Pulmonary artery endothelial cell (primary cell): ENCODE measurements at places on chromosomes 1 and 21. TPM values are rescaled to one million over a fixed set of nuclear protein-coding genes. Genes with fewer than 3 reads are reported as not detected.

DNA sequence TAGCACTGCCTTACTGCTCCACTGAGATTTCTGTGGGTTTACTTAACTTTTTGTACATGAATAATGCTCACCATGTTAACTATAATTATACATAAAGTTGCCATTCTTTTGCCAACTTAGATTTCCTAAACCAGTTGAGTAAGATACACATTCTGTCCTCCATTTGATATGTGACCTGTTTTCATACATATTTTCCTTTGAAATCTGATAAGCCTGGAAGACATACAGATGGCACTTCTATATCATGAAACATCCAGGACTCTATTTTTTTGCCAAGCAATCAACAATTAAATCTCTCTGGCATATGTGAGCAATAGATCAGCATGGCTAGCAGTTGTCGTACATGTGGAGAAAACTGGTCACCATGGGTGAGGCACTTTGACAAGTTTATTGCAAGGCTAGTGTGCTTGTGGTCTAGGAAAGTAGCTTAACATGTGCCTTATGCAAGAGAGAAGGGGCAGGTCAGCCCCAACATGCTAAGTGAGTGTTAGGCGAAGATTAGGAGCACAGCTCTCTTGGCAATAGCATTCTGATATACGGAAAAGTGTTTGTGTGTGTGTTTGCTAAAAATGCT lies 14.2 kb downstream of the PRRX1 start:
- no peak for DNase-seq

GRCh38 chr1:156135930-156136871 lies 17.2 kb upstream of the SEMA4A start:
- no peak for DNase-seq

GRCh38 chr1:230068621-230068873 lies 1.5 kb downstream of the GALNT2 start:
- DNase-seq: no peak

DNA sequence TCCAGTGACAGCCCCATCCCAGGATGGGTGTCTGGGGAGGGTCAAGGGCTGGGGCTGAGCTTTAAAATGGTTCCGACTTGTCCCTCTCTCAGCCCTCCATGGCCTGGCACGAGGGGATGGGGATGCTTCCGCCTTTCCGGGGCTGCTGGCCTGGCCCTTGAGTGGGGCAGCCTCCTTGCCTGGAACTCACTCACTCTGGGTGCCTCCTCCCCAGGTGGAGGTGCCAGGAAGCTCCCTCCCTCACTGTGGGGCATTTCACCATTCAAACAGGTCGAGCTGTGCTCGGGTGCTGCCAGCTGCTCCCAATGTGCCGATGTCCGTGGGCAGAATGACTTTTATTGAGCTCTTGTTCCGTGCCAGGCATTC lies 24.2 kb downstream of the PCSK9 start:
- DNase-seq: no peak

DNA sequence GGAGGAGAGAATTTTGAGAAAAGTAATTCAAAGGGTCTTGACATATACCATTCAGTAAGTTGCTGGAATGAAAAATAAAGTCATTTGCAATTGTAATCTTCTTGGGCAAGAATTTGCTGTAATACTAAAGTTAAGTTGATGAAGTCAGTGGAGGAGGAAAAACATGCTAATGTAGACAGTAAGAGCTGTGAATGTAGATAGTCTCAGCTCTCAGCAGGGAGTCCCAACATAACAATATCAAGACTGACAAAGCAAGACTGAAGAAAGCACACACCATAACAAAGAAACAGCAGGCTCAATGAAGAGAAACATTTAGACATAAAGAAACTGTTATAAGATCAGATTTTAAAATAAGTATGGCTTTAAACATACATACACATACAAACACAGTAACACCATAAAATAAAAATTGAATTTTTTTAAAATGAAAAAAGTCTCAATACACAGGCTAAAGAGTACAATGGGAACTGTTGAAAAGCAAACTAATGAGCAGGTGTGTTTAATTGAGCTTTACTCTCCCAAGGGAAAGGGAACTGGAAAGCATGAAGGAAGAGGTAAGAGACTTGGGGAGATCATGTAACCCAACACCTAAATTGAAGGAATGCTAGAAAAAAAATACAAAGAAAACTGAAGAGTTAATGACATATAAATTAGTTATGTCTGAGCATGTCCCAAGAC lies 336.3 kb upstream of the NCAM2 start:
- no peak for DNase-seq

GRCh38 chr1:211549092-211549711 lies 29.8 kb downstream of the SLC30A1 start:
- no peak for DNase-seq

GRCh38 chr1:106233511-106233910 lies 823.0 kb upstream of the PRMT6 start:
- no peak for DNase-seq

- DNase-seq: no peak
Measured at GRCh38 chr1:12597792-12598191, 20.2 kb downstream of the DHRS3 start.

DNA sequence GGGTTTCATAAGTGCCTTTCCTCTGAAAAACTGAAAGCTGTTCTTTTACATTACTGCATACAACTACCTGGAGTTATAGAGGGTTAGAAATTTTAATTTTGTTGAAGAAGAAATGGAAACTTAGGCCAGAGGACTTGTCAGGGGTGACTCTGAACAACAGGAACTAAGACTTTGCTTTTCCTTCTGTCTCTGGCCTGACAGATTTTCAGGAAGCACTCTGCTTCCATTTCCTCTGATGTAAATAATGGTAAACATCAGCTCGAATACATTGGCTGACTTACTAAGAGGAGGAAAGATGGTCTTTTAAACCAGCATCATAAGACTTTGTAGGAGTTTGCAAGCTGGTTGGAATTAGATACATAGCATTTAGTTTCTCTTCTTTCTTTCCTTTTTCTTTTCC lies 27.1 kb upstream of the PLEKHM2 start:
- DNase-seq: no peak

- DNase-seq: no peak
Measured at GRCh38 chr1:93740601-93741031, 59.0 kb upstream of the BCAR3 start.

GRCh38 chr1:152107031-152107983 lies 7.9 kb downstream of the TCHH start:
- no peak for DNase-seq

GRCh38 chr1:162285149-162285561 lies 91.5 kb downstream of the SPATA46 start:
- no peak for DNase-seq

CFAP126 gene
- total RNA-seq: not detected in 2 replicates

S100A7 gene
- total RNA-seq: not detected in 2 replicates

FPGT gene
- 9.9 and 16.3 TPM in 2 replicates for total RNA-seq
